Suprapubic skin (tissue), 4 donors: ENCODE measurements at places on chromosomes 12 and 14. TPM values are rescaled to one million over a fixed set of nuclear protein-coding genes. Genes with fewer than 3 reads are reported as not detected.

DNA sequence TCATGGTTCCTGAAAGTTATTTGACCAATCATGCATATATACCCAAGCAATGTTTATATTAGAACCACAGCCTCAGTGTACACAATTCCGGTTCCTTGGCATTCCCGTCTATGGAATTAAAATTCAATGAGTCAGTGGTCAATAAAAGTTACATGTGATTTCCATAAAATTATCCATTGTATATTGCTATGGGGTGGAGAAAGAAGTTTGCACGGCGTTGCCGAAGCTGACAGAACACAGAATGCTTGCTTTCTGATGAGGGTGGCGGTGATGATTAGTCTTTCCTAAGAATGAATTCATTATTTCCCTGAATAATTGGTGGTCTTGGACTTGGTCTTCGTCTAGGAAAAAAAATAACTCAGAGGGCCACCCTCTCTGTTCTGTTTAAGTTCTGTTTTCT is 214.1 kb downstream of the ANO2 start:
- DNase-seq: no peak

DNA sequence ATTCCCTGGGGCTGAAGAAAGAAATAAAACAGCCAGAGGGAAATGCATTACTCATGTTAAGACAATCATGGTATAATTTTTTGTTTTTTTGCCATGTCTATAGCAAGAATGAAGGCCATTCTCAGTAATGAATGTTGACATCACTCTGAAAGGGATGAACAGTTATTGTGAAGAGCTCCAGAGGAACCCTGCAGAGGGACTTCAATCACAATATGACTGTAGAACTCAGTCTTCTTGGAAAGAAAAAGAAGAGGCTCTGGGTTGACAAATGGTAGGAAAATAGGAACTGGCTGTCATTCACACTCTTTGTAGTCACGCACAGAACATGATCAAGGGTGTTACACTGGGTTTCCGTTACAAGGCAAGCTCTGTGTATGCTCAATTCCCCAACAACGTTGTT is 73.8 kb upstream of the DACT1 start:
- no peak for DNase-seq

DNA sequence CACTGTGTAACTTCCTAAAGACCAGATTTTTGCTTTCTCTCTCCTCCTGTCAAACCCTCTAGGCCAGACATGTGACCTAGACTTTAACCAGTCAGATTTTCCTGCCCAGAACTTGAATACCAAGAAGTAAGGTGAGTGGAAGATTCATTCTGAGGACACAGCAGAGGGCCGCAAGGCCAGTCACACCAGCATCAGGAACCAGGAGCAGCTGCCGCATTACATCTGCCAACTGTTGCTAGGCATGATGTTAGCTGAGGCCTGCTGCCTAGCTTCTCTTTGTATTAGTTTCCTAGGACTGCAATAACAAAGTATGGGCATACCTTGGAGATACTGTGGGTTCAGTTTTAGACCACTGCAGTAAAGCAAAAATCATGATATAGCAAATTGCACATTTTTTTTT is 101.9 kb upstream of the BMP4 start:
- DNase-seq: no peak

- no peak for DNase-seq
Measured at GRCh38 chr12:62907561-62907960, 27.4 kb downstream of the PPM1H start.

The LRRK2 gene
- 3.6 TPM for total RNA-seq

GRCh38 chr12:93778306-93778705 is 101.1 kb downstream of the CRADD start:
- no peak for DNase-seq

DNA sequence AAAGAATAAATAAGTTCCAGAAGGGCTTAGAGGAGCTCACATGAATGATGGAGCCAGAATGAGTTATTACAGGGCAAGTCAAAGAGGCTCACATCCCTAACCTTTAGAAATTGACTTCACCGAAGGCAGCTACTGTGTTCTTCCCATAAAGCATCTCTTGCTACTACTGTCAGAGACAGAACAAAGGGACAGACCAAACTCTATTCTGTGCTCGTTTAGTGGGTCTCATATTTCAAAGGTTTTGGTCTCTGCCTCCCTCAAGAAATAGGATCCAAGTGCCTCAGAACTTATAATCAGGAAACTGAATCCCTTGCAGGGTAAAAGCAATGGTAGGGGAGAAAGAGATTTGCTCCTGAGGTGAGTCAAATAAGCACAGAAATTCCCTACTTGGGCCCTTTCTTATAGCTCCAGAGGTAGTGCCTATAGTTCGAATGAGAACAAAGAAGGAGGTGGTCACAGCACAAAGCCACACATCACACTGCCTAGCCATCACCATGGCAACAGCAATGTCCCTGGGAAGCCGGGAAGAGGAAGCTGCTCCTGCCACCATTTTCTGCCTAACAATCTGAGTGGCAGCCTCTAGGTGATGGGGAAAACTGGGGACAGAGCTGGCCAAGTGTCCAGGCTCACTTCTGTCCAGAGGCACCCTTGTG is 294.9 kb downstream of the FOXN3 start:
- no peak for DNase-seq

The KCNC2 gene
- total RNA-seq: not detected

GRCh38 chr12:52644078-52644415 is 8.0 kb downstream of the KRT2 start:
- no peak for DNase-seq

DNA sequence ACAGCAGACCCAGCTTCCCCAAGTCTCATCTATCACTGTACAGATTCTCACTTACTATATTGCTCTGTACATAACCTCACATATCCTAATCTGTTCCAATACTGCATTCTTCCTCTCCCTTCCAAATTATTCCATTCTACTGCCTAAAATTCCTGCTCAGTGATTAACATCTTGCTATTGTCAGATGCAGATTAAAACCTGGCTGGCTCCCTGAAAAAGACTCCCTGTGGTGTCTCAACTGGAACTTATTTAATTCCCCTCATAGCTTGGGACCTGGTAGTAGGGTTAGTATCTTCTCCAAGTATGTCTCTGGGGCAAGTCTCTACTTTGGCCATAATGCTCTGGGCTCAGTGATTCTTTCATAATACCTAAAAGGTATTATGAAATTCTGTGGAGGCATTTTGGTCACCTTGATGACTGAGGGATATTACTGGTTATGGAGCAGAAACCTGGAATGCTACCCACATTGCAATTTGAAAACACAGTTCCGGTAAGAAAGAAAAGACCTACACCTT is 55.8 kb downstream of the PAWR start:
- DNase-seq: no peak

The CMTM5 gene
- total RNA-seq: not detected

The ITGA7 gene
- total RNA-seq: 9.5 TPM

The EIF2S3B gene
- 0.48 TPM for total RNA-seq

DNA sequence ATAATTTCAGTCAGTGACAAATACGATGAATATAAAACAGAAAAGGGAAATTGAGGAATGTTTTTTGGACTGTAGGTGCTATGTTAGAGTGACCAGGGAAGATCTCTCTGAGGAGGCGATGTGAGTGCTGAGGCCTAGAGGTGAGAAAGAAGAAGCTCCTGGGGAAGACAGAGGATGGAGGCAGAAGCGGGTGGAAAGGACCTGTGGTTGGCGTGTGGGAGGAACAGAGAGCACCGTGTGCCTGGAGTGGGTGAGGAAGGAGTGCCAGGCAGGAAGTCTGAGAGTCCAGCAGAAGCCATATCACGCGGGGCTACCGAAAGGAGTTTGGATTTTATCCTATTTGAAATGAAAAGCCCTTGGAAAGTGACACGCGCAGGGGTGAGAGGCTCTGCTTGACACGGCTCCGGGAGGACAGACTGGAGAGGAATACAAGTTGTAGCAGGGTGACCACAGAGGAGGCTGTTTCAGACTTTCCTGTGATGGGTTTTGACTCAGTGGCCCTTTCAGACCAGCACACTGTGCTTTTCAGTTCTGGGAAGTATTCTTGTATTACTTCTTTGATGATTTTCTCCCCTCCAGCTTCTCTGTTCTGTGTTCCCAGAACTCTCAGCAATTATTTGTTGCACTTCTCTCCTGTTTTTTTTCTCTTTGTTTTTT is 96.9 kb downstream of the VRK1 start:
- DNase-seq: no peak

The SMAGP gene
- 51.9 TPM for total RNA-seq

GRCh38 chr12:40376533-40377267 is 151.9 kb downstream of the LRRK2 start:
- no peak for DNase-seq

- no peak for DNase-seq
Measured at GRCh38 chr12:119808441-119808840, 68.7 kb downstream of the CIT start.

The CCDC60 gene
- total RNA-seq: not detected

GRCh38 chr14:51081209-51081608 is 13.7 kb downstream of the TRIM9 start:
- DNase-seq: no peak

The IAPP gene
- total RNA-seq: not detected

The SPRYD3 gene
- 28.7 TPM for total RNA-seq

GRCh38 chr12:103139876-103140275 is 182.4 kb downstream of the ASCL1 start:
- DNase-seq: no peak

The PRIMA1 gene
- total RNA-seq: 3.1 TPM

DNA sequence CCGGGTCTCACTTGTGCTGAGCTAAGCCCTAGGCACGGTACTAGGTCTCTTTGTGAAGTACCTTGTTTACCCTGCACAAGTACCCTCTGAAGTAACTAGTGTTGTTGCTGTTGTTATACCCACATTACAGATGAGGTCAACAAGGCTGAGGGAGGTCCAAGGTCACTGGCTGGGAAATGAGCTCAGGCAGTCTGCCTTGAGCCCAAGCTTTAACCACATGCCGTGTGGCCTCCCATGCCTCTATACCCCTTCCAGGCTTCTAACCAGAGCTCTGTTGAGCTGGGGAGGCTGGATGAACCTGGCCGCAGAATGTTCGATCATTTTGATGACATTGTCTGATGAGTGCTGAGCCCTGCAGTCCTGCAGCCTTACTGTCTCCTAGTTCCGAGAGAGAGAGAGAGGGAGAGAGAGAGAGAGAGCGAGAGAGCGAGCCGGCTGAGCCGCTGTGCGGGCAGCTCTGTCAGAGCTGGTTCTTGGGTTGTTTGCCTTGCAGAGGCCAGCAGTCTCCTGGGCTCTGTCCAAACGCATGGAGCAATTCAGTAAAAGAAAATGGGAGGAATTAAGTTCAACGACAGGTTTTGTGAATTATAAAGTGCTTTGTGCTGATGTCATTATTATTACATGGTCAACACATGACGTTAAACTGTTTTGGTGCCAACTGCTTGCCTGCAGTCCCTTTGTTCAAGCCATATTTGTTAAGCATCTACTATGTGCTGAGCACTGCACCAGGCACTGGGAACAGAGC is 13.1 kb downstream of the JDP2 start:
- no peak for DNase-seq

GRCh38 chr14:52922656-52923055 is 28.2 kb downstream of the FERMT2 start:
- no peak for DNase-seq

- DNase-seq: no peak
Measured at GRCh38 chr12:128978067-128978466, 124.8 kb downstream of the GLT1D1 start.

- DNase-seq: no peak
Measured at GRCh38 chr14:103104389-103104653, 9.8 kb downstream of the EXOC3L4 start.

- DNase-seq: no peak
Measured at GRCh38 chr12:125922330-125922729, 857.1 kb downstream of the AACS start.

DNA sequence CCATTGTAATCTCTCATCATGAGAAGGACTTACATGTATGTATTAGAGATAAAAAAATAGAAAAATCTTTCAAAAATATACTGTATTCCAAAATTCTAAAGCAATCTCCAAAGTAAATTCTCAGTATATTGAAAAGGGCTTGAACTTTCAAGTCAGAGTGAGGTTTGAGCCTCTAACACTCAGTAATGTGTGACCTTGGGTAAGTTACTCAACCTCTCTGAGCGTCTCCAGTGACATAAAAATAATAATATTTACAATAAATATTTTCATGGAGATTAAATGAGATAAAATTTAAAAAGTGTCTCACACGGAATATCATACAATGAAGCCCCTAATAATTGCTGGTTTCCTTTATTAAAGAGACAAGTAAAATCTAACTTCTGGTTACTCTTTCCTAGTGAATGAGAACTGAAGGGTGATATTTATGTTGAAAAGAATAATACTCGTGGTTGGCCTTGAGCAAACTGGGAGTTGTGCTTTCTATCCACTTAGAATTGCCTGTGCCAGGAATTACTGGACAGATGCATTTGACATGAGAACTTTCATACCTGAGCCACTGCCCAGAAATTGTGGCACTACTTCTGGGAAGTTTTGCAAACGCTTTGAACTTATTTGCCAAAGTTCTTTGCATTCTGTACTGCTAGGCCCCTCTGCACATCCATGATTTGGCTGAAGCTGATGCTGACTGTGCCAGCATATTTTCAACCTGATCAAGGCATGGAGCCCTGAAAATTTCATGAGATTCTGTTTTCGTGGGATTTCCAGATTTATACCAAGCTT is 933.7 kb downstream of the GALC start:
- no peak for DNase-seq

- DNase-seq: no peak
Measured at GRCh38 chr12:47739979-47740378, 14.7 kb upstream of the ENDOU start.

The SYCP3 gene
- not detected for total RNA-seq

DNA sequence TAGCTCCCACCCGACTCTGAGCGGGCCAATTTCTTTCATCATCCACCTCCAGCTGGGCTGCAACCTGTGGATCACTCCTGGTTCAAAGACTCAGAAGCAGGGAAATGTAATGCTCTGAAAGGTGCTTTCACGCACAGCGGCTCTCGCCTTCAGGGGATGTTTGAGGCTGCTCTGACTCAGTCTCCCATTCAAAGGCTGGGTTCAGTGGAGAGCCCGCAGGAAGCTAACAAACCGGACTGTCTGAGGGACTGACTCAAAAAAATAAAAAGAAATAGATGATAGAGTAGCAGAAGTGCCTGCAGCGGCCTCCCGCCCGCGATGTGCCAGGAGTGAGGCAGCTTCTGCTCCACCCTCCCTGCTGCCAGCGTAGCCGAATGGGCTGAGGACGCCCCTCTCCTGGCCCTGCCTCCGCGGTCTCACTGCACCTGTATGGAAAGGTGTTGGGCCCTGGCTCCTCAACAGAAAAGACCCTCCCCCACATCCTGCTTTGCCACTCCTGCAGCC is 98.0 kb downstream of the GCH1 start:
- no peak for DNase-seq

- DNase-seq: no peak
Measured at GRCh38 chr12:53940443-53941014, 1.9 kb downstream of the HOXC13 start.

The KDM2B gene
- 52.5 TPM for total RNA-seq

- no peak for DNase-seq
Measured at GRCh38 chr14:21455592-21455911, 371 bp downstream of the CHD8 start.

The IKZF4 gene
- 3.2 TPM for total RNA-seq

- no peak for DNase-seq
Measured at GRCh38 chr12:102642199-102642598, 161.8 kb upstream of the IGF1 start.

GRCh38 chr12:6603095-6603567 is 4.0 kb downstream of the CHD4 start:
- no peak for DNase-seq

The ADAMTS20 gene
- total RNA-seq: not detected
